ENCODE measurements at places on chromosomes 16 and 17.
A peak's percentile ranks its signal among the peaks of the same experiment; 100 is the strongest.

DNA sequence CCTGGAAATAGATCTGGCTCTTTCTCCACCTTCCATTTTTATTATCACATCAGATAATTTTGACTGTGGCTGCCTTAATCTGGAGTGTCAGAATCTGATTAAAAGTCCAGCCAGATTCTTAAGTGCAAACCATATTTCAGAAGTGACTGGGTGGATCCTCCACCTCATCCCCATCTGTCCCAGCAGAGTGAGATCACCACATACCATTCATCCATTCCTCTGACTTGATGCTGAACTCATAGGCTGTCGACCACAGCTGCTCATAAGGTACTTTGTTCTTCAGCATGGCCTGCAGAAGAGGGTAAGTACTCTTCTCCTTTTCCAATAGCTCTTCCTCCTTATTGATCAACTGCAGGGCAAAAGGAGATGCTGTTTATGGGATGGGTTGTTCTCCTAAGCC lies 53.5 kb downstream of the DNAH3 start:
- DNase-seq: no peak

DNA sequence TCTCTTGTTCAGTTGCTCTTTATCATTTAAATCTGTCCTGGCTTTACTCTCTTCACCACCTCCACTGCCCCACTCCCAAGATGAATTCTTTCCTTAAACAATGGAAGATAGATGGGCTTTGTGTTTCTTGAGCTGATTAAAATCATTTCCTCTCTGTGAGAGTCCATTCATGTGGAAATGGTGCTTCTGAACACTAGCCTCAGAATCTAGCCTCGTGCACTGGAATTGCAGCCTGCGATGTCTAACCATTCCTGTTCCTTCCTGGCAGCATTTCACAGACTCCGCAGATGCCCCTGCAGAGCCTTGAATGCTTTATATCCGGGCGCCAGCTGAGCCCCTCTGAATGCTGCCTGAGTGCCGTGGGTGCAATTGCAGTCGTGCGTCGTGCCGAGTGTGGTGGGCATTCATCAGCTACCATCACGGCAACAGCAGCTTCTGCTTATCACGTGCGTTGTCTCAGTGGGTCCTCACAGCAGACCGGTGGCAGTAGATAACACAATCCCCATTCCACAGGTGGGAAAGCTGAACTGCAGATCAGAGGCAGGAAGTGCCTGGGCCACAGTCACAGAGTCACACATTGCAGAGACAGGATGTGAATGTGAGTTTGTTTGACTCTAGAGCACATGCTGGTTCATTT lies 172.8 kb upstream of the WSCD1 start:
- DNase-seq: no peak

- no peak for DNase-seq
Measured at GRCh38 chr17:75806822-75807500, 22.4 kb downstream of the UNK start.

DNA sequence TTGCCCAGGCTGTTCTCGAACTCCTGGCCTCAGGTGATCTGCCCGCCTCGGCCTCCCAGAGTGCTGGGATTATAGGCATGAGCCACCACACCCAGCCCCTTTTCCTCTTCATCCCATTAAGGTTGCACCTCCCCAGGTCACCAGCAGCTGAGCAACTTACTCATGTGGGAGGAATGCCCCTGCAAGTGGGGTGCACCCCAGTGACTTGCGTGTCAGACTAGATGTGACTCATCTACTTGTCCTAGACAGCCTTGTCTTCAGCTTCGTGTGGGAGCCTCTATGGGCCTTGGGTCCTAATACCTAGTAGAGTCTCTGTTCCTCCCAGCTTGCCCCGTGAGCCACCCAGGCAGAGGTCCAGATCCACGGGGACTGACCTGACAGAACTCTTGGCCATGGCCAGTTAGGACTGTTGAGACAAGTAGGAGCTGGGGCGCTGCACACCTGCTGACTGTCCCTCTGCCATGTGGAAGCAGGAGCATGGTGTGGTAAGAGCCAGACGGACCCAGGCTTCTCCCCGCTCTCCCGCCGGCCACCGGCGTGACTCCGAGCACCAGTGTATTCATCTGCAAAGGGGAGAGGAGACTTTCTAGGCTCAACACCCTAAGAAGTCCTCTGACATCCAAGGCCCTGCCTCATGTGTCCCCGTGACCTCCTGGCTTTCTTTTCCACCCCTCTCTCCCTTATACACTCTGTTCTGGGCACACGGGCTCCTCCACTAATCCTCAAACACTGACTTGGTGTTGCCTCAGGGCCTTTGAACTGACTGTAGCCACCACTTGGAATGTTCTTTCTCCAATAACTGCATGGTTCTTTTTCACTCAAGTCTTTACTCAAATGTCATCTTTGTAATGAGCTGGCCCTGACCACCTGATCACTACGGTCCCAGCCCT lies 11.6 kb upstream of the CBX4 start:
- no peak for DNase-seq

GRCh38 chr17:46166692-46167249 lies 26.5 kb downstream of the KANSL1 start:
- DNase-seq: no peak

- peak; percentile 76 for DNase-seq
Measured at GRCh38 chr16:740764-741505, at the start of gene CIAO3. TSS of gene CIAO3 (minus strand) at chr16:740997. CDS start at chr16:740985, 12 bp downstream.

DNA sequence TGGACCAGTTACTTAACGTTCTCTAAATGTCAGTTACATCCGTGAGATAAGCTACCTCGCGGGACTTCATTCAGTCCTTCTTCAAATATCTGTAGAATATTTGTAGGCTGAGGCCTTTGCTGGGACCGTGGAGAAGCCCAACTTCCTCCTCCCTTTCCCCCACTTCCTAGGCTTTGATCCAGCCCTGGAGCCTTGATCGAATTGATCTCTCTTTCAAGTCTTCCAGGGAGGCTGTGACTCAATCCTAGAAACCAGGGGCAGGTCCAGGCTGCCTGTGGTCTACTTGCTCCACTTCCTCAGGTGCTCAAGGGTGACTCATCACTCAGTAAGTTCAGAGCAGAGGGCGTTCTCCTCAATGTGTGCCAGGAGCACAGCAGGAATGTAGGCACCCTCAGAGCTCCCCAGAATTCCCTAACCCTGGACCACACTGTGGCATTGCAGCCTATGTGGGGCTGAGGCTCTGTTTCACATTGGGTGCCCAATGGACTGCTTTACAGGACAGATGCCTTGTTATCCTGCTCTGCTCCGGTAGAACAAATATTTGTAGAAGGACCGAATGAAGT lies 11.2 kb upstream of the CEP20 start:
- DNase-seq: no peak

DNA sequence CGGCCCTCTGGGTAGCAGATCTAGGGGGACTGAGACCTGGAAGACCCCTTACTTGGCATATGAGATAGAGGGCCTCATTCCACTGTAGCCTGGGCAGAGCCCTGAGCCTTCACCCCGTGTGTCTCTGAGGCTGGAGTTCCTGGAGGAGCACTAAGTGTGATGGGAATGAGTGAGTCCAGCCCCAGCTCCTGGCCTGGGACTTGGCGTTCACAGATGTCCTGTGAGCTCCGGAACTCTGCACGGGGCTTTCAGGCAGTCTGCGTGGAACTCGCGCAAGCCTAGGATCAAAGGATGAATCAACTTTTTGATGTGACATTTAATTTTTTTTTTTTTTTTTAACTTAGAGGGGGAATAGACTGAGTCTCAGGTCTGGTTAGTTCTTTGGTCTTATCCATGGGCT lies 1.8 kb downstream of the NKD1 start:
- DNase-seq: no peak

DNA sequence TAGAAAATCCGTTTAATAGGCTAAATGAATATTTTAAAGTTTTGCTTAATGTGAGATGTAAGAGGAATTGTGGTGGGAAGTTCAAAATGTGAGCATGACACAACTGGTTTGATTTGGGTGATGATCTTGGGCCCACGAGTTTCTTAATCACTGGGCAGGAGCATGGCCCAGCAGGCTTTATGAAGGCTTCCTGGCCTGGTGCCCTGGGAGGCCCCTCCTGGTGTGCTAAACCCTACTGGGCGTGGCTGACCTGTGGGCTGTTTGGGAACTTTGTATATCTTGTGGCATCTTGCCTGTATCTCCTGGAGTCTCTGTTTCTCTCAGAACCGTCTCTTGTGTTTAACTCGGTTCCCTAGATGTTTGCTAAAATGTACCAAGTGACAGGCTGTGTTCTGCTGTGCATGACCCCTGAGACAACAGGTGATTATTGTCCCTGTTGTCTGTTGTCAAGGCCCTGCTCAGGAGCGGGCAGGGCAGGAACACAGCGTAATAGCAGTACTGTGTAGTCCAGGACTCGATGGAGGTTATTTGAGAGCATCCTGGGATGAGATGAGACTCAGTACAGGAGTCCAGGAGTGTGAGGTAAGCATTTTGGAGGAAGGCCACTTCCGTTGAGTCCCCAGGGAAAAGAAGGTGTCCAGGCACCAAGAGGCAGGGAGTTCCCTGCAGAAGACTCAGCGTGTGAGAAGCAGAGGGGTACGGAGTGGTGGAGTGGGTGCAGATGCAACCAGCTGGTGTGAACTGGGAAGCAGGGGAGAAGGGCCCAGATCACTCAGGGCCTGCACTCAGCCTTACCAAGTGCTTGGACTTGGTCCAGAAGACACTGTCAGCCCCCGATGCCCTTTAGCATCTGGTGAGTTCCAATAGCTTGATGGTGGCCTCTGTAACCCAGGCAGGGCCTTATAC lies 48.5 kb downstream of the B9D1 start:
- no peak for DNase-seq

GRCh38 chr16:87550495-87550961 lies 51.8 kb upstream of the JPH3 start:
- DNase-seq: no peak

DNA sequence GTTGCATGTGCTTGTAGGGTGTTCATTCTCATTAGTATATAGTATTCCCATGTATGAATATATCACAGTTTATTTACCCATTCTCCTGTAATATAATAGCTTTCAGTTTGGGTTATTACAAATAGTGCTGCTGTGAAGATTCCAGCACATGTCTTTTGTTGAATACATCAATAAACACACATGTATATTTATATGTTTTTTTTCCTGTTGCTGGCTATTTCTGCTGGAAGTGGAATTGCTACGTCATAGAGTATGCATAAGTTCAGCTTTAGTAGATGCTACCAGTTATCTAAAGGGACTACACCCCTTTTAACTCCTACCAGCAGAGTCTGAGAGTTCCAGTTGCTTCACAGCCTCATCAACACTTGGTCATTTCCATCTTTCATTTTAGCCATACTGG lies 52.3 kb upstream of the SCNN1B start:
- DNase-seq: no peak

DNA sequence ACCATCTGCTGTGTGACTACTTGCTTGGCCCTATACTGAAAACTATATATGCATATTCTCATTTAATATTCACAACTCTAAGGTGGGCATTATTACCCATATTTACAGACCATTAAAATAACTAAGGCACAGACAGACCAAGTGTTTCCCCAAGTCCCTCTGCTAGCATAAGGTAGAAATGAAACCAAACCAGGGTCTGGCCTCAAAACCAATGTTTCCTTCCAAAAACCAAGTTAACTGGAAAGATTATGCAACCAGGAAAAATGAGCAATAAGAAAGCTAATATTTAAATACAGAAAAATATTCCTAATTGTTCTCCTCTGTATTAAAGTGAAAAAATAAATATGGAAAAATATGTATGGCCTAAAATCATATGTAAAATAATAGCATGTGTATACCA lies 50.1 kb downstream of the XPO6 start:
- no peak for DNase-seq

GRCh38 chr17:66812571-66812970 lies 22.3 kb upstream of the CACNG5 start:
- no peak for DNase-seq

GRCh38 chr16:57941016-57941664 lies 29.8 kb downstream of the CNGB1 start:
- no peak for DNase-seq

GRCh38 chr17:60640503-60640902 lies 37.1 kb upstream of the BCAS3 start:
- no peak for DNase-seq

GRCh38 chr17:16214190-16215001 lies 938 bp downstream of the NCOR1 start:
- no peak for DNase-seq

DNA sequence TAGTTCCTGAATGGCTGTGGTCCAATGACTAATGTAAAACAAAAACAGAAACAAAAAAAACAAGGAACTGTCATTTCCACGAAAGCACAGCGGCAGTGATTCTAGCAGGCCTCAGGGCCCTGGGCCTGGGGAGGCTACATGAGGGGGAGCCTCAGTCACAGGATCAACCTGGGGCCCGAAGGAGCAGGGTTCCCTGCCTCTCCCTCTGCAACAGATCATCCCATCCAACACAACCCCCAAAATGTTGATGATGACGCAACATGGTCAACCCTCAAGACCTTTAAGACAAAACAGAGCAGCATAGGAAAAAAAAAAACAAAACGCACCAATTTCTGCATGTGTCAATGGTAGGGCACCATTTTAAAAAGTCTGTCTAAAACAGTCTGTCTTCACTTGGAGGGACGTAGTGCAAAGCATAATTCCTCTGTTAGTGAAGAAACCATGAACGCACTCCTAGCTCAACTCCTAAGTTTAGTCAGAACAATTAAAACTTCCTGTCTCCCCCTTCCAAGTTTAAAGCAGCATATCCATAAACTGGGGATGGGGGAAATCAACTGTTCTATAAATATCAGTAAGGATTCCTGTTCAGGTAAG lies 32.3 kb downstream of the AXIN2 start:
- no peak for DNase-seq

- DNase-seq: no peak
Measured at GRCh38 chr17:47654991-47655390, 5.3 kb downstream of the KPNB1 start.

DNA sequence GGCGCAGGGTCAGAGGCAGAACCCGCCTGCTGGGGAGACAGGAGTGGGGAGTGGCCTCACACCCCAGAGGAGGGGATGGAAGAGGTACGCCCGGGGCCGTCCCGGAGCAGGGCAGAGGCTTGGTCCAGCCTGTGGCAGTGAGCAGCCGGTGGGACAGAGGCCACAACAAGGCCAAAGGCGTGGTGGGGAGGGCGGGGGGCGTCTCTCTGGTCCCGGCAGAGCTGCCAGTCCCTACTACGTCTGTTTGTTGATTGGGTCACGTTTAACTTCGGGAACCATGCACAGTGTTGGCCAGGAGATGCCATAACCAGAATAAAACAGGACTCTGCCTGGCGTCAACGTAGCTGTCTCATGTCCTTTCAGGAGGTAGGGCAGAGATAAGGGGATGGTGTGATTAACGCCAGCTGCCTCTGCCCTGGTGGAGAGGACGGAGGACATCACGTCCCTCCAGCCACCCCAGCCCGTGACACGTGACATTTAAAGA lies 192.8 kb downstream of the BANP start:
- no peak for DNase-seq

DNA sequence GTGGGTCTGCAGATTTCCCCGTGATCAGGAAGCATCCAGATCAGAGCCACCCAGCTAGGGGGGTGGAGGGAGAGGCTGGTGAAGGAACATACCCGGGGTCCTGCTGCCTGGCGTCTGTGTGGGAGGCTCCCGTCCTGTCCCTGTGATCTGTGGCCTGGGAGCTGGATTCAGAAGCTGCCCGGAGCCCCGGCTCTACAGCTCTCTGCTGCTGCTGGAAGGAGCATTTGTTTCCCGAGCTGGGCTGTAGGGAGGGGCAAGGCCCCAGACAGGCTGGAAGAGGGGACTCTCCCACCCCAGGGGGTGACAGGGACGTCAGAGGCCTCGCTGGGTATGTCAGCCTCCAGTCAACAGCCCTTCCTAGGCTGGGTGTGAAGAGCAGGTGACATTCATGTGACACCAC lies 10.2 kb downstream of the SOX8 start:
- DNase-seq: no peak
